ENCODE measurements at places on chromosomes 7 and 10.

GRCh38 chr10:21183025-21183424 lies 285.9 kb upstream of the NEBL start:
- DNase-seq, result no peak

- no peak for DNase-seq
These were observed 19.3 kb downstream of the JAZF1 start for GRCh38 chr7:28161331-28161730.

- no peak for DNase-seq
These were observed 731.2 kb downstream of the TNS3 start for GRCh38 chr7:46850563-46851330.

DNA sequence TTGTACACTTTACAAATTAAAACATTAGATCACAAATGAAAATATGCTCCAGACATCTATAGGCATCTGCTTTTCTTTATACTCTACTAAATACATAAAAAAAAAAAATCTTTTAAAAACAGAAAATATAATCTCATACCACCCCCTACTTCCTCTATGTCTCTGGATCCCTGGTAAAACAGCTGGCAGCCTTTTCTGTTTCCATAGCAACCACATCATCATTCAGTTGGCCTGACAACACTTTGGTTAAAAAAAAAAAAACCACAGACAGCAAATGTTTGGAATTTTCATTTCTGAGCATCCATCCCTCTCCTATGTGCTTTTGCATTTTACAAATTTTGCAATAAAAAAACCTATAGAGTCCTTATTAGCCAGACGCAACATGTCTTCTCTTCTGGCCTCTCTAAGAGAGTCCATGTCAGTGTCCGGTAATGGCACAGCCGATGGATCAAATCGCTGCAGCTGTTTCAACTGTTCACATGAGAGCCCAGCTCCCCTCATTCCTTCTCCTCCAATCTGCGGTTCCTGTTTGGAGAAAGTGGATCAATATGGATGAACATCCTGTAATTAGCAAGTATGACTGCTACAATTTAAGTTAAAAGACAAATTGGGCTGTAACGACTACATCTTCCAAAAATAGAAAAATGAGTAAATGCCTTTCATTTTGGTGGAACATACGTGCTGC lies 105.6 kb downstream of the NSUN6 start:
- DNase-seq, result no peak

DNA sequence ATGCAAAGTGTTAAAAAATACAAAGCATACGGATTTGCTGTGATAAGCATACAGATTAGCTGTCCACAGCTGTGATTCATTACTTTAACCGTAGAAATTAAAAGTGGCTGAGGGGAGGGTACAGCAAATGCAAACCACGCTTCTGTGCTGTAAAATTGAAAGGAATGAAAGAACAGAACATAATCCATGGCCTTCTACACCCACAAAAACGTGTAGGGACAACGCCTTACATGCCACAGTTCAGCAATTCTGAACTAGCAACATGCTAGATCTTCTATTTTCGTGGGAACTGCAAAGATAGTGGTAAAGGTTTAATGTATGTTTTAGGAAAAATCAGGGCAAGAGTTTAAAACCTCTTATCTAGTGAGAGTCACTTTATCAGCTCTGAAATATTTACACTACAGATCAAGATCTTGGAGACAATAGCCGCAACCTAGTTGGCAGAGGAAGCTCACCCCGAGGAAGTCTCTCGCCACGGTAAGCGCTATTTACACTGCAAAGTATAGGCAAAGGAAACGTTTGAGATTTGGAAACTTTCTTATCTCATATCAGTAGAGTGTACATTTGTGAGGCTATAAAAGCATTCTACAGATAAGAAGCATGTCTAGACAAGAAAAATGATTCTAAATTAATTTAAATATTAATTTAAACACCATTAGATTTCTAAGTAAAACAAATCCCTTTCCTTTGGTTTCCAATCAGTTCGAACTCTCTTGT lies 193.6 kb downstream of the MLLT10 start:
- no peak for DNase-seq

DNA sequence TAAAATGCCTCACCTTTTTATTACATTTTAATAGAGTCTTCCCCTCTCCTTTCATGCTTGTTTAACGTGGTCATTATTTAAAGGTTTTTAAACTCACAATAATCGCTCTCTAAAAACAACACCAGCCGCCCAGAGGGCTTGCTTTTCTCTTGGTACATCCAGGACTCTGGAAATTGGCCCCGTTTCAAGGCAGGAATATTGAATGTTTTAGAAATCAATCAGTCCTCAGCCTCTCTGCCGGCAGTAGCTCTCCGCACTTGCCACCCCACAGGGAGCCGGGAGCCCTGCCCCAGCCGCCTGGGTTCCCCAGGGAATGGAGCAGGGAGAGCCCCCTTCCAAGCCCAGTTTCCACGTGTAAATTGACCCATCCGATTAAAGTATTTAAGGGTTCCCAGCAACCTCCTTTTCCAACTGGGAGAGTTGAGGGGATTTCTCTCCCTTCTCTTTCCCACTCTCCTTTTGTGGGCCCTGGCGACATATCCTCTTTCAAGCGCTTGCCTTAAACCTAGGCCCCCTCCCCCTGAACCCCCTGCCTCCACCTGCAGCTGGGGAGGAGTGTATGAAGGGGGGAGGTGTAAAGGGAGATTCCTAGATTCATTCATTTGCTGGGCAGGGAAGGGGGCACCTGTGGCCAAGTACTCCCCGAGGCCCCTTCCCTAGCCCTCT lies 1.9 kb downstream of the FGF8 start:
- DNase-seq, result no peak

DNA sequence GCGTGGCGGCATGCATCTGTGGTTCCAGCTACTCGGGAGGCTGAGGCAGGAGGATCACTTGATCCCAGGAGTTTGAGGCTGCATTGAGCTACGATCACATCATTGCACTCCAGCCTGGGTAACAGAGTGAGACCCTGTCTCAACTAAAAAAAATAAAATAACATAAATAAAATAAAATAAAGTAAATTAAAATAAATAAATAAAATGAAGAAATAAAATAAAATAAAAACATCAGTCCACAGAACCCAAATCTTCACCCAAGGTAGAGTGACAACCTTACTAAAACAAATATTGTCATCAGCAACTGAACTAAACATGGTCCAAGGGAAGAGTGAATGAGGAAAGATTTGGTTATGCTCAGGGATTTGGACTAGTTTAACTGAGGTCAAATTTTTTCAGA lies 24.8 kb upstream of the OCM2 start:
- DNase-seq, result no peak

Measured in stimulated activated CD8-positive, alpha-beta memory T cell treated with anti-CD3 and anti-CD28 coated beads, Interleukin-7, amount 100 ng/mL, for 1 hour (primary cell).